ENCODE measurements at places on chromosomes 1 and 21.

GRCh38 chr1:26697978-26698849 lies 2.4 kb downstream of the ARID1A start:
- peak; percentile 56 for DNase-seq

- no peak for DNase-seq
Measured at GRCh38 chr1:183569801-183570200, 20.5 kb downstream of the NCF2 start.

DNA sequence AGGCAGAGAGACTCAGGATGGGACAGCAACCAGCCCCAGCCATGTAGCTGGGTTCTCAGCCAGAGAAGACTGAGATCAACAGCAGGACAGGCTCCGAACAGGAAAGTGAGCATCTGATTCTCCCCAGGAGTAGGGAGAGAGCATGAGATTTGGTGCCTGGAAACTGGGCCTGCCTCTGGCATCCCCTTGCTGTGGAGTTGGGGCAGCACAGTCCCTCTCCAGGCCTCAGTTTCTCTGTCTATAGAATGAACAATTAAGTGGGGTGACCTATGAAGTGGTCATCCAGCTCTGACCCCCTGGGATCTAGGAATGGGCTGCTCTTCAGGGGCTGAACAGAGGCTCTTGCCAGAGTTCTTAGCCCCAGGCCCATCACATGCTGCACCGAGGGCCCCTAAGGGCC lies 55.6 kb downstream of the KLHDC7A start:
- no peak for DNase-seq

- DNase-seq = no peak
Measured at GRCh38 chr1:236623371-236624166, 19.3 kb upstream of the HEATR1 start.

GRCh38 chr1:158035014-158035413 lies 41.6 kb downstream of the KIRREL1 start:
- no peak for DNase-seq

Data from keratinocyte (primary cell).